ENCODE measurements at places on chromosomes 4 and X.

GRCh38 chrX:54961750-54962149 lies 32.2 kb downstream of the PFKFB1 start:
- no peak for DNase-seq

DNA sequence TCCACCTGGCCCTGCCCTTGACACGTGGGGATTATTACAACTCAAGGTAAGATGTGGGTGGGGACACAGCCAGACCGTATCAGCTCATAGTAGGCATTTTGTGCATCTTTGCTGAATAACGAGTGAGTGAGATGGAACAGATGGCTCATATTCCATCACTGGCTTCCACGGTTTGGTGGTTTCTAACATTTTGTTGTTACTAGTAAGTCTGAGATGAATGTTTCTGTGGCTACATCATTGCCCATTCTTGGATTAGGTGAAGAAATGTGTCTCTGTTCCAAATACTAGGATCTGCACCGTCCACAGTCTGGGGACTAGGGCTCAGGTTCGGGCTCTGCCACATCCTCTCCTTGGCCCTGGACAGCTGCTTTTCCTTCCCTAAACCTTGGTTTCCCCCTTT lies 3.6 kb downstream of the ABLIM2 start:
- DNase-seq = no peak

- DNase-seq = no peak
Observed at GRCh38 chrX:73847100-73847499, 284.1 kb downstream of the CHIC1 start.

DNA sequence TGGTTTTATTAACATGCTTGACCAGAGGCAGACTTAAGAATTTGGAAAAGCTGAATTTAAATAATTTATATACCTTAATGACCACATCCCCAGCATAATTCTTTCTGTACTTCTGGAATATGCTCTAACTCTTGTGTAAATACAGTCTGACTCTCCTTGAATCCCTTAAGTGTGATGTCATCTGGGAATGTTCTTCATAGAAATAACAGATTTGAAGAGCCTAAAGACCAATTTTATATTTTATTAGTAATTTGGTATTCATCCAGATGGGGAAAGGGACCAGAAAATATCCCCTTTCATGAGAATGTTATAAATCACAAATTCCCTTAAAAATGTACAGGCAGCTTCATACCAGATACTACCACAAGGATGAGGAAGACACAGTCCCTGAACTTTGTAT lies 58.3 kb downstream of the KCNIP4 start:
- no peak for DNase-seq

- DNase-seq = no peak
Observed at GRCh38 chr4:144658903-144659302, 12.9 kb downstream of the HHIP start.
